Suprapubic skin (tissue), 4 donors: ENCODE measurements at places on chromosomes 5 and 9.

DNA sequence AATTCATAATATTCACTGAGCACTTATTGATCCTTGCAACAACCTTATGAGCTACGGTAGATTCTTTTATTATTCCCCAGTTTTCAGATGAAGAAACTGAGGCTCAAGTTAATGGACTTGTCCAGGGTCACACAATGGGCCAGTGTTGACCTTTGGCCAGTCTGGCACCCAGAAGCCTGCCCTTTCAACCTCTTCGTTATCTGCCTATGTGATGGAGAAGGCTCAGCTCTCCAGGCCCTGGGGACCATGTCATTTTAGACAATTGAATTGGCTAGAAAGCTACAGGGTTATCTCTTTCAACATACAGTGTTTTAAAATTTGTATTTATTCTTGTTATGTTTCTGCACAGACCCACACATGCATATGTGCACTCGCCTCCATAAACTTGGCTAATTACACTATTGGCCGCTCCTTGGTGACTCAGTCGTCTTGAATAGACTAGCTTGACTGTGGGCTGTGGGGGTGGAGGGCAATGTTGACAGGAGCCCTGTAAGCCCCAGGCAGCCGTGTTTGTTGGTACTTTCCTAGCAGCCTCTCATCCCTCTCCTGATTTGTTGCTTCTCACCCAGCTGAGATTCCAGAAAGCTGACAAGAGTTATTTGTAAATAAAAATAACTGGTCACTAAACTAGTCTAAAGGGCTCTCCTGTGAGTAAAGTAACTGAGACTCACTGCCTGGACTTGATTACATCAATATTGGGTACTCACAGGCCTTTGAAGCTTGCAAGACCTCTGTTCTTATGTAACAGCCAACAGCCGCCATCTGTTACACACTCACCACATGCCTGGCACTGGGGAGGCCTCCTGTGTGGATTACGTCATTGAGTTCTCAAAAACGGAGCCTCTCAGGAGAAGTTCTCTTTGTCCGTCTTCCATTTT is 8.5 kb upstream of the ANGPTL2 start:
- H3K36me3 ChIP-seq, result no peaks in the 10 kb centered on the region
- peak overlapping the region; percentile 79 for H3K27ac ChIP-seq
- DNase-seq, result peak; percentile 86

GRCh38 chr5:157857816-157858526 is 974 bp downstream of the CLINT1 start:
- H3K4me1 ChIP-seq, result peaks cover 43% of the 10 kb centered on the region
- no peak for DNase-seq
- H3K27me3 ChIP-seq, result no peaks in the 10 kb centered on the region
- peak overlapping the region; percentile 92 for H3K27ac ChIP-seq
- H3K4me3 ChIP-seq, result peak overlapping the region; percentile 98

- H3K27me3 ChIP-seq, result no peaks in the 10 kb centered on the region
- DNase-seq, result no peak
- no peaks in the 10 kb centered on the region for H3K36me3 ChIP-seq
Observed at GRCh38 chr5:169417676-169418075, 116.7 kb upstream of the SLIT3 start.

DNA sequence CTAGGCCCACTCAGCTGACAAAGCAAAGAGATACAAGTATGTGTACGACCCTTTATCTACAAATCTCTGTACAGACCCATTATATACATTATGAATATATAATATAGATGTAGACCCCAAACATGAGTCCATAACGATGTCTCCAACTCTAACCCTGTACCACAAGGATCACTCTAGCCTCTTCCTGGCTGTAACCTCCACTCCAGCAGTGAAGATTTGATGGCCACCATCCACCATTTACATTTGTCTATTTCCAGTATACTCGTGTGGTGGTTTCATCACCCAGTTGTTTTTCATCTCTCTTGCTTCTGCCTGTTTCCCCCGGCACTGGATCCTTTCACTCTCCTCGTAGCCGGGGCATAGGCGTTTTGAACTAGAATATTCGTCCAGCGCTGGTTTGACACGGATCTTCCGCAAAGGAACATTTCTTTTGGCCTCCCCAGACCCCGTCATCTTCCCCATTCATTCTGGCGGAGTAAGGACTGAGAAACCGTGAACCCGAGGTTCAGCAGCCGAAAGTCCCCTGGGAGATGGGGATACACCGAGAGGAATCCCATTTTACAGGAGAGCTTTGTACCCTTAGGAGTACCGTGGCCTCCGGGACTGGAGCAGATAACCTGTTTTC is 828 bp upstream of the TRIO start:
- H3K4me1 ChIP-seq, result peaks cover 29% of the 10 kb centered on the region
- peak overlapping the region; percentile 94 for H3K27ac ChIP-seq
- H3K4me3 ChIP-seq, result peak overlapping the region; percentile 76
- no peaks in the 10 kb centered on the region for H3K36me3 ChIP-seq
- no peak for DNase-seq
- H3K27me3 ChIP-seq, result no peaks in the 10 kb centered on the region

- no peaks in the 10 kb centered on the region for H3K36me3 ChIP-seq
- peaks cover 48% of the 10 kb centered on the region for H3K4me1 ChIP-seq
- H3K4me3 ChIP-seq, result peak overlapping the region; percentile 50
- H3K27me3 ChIP-seq, result peaks cover 89% of the 10 kb centered on the region
- H3K27ac ChIP-seq, result peak overlapping the region; percentile 79
Observed at GRCh38 chr9:137168904-137169856, 671 bp downstream of the LRRC26 start.

DNA sequence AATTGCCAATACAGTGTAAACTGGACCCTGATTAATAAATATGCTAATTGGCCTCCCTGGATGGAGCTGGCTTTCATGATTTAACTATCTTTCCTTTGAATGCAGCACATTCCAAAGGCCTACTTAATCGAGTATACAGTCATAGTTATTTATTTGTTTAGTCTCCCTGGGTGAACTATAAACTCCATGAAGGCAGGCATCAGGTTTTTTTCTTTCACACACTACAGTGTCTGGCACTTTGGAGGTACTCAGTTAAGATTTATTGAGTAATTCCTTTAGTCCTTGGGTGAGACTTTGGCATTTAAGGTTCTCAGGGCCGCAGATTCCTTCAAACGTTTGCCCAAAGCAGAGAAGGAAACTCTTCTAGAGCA is 20.5 kb downstream of the RUSC2 start:
- no peaks in the 10 kb centered on the region for H3K36me3 ChIP-seq
- H3K27ac ChIP-seq, result peak overlapping the region; percentile 74
- no peak for DNase-seq
- peaks cover 20% of the 10 kb centered on the region for H3K4me1 ChIP-seq
- no peak overlapping the region for H3K4me3 ChIP-seq
- no peaks in the 10 kb centered on the region for H3K27me3 ChIP-seq

- DNase-seq, result no peak
- no peak overlapping the region for H3K4me3 ChIP-seq
- no peaks in the 10 kb centered on the region for H3K27me3 ChIP-seq
- no peak overlapping the region for H3K27ac ChIP-seq
- peaks cover 8% of the 10 kb centered on the region for H3K4me1 ChIP-seq
Observed at GRCh38 chr5:68406767-68407241, 191.2 kb downstream of the PIK3R1 start.

GRCh38 chr5:91049800-91050199 is 333.3 kb downstream of the ARRDC3 start:
- H3K27ac ChIP-seq, result no peak overlapping the region
- H3K4me3 ChIP-seq, result no peak overlapping the region
- no peaks in the 10 kb centered on the region for H3K36me3 ChIP-seq
- H3K27me3 ChIP-seq, result no peaks in the 10 kb centered on the region
- no peak for DNase-seq

DNA sequence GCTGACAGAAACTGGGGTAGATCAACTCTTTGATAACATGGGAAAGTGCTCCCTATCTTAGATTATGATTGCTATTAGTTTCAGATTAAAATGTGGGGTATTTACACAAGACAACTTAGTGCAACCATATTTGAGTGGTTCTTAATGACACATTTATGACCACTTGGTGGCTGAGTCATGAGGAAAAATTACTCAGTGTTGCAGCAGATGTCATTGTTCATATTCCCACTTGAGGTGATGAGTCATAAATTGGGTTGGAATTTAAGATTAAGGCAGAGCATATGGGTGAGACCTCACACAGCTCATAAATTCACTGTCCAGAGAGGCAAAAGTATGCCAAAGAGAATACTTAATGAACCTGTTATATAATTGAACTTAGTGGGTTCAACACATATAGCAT is 408.3 kb downstream of the DMRT2 start:
- no peak overlapping the region for H3K4me3 ChIP-seq
- no peaks in the 10 kb centered on the region for H3K27me3 ChIP-seq
- H3K27ac ChIP-seq, result no peak overlapping the region
- no peaks in the 10 kb centered on the region for H3K4me1 ChIP-seq
- no peak for DNase-seq

DNA sequence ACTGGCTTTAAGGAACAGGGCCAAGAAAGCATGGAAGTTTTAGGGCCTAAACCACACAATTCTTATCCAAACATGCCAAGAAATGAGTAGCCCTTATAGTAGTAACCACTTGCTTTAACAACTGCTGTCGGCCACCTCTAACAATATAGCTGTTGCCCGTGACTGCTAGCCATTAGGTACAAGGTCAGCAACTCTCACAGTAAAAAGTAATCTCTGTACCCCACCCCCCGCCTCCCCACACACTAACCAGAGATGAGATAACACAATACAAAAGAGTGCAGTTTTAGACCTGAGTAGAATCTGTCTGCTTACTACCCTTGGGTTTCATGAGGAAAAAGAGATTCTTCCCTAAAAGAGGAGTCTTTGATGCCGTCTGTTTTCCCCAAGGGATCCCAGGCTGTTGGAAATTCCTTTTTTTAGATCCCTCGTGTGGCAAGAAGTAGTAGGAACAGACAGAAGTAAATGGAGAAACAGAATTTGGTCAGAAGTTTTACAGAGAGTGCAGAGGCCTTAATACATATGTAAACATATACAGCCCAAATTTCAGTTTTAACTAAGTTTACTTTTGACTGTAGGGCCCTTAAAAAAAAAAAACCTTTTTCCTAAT is 94.3 kb downstream of the WDR41 start:
- no peaks in the 10 kb centered on the region for H3K4me1 ChIP-seq
- H3K36me3 ChIP-seq, result no peaks in the 10 kb centered on the region

GRCh38 chr5:153340738-153341137 is 149.7 kb upstream of the GRIA1 start:
- no peaks in the 10 kb centered on the region for H3K4me1 ChIP-seq
- H3K4me3 ChIP-seq, result no peak overlapping the region
- H3K36me3 ChIP-seq, result no peaks in the 10 kb centered on the region
- DNase-seq, result no peak
- H3K27ac ChIP-seq, result no peak overlapping the region

DNA sequence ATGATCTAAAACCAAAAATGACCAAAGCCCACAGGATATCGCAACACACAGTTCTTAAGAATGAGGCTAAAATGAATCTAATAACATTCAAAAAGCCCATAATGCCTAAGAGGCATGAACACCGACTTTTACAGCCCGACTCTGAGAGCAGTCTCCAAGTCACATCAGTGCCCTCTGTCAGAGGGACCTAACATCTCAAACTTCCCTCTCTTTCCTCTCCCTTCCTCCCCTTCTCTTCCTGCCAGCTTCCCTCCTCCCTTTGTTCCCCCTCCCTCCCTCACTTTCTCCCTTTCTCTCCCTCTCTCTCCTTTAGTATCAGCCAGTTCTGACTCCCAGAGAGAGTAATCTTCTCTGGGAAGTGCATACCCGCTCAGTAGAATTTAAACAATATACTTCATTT is 154.4 kb downstream of the GLIS3 start:
- no peaks in the 10 kb centered on the region for H3K4me1 ChIP-seq
- H3K27ac ChIP-seq, result no peak overlapping the region
- H3K27me3 ChIP-seq, result no peaks in the 10 kb centered on the region
- no peak for DNase-seq
- H3K36me3 ChIP-seq, result no peaks in the 10 kb centered on the region
